T-cell (primary cell): ENCODE measurements at places on chromosomes 12 and 14. TPM values are rescaled to one million over a fixed set of nuclear protein-coding genes. Genes with fewer than 3 reads are reported as not detected.

The TEAD4 gene
- 0.16 TPM for total RNA-seq

The HOXC13 gene
- total RNA-seq: not detected

The ACOT4 gene
- total RNA-seq: 1.2 TPM

The L2HGDH gene
- 6.3 TPM for total RNA-seq

The SLCO1B3 gene
- total RNA-seq: not detected

The KCNA1 gene
- not detected for total RNA-seq

The PTPRB gene
- 0.30 TPM for total RNA-seq

The CYP46A1 gene
- total RNA-seq: 0.51 TPM

The AGAP2 gene
- total RNA-seq: 71.8 TPM

The DENR gene
- total RNA-seq: 44.7 TPM

GRCh38 chr12:1972856-1973317 is 31.4 kb downstream of the DCP1B start:
- H3K4me3 ChIP-seq: no peak overlapping the region
- H3K27ac ChIP-seq: no peak overlapping the region
- H3K4me1 ChIP-seq: no peaks in the 10 kb centered on the region
- no peaks in the 10 kb centered on the region for H3K27me3 ChIP-seq

DNA sequence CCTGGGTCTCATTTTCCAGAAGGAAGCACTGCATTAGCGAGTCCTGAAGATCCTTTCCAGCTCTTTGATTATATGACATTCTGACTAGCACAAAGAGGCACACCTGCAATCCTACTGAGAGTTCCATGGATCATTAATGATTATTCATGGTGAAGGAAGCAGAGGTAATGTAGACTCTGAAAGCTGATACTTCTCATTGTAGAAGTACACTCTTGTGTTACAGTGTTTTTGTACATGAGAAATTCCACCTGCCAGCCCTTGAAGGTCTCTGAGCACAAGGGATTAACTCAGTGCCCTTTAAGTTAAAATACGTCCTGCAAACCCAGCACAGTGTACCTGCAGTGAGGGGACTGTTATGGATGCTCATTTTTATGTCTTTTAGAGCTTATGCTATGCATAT is 558.8 kb upstream of the FBXO33 start:
- H3K36me3 ChIP-seq: no peaks in the 10 kb centered on the region
- no peaks in the 10 kb centered on the region for H3K27me3 ChIP-seq
- H3K27ac ChIP-seq: no peak overlapping the region
- no peak for DNase-seq
- H3K4me1 ChIP-seq: no peaks in the 10 kb centered on the region

DNA sequence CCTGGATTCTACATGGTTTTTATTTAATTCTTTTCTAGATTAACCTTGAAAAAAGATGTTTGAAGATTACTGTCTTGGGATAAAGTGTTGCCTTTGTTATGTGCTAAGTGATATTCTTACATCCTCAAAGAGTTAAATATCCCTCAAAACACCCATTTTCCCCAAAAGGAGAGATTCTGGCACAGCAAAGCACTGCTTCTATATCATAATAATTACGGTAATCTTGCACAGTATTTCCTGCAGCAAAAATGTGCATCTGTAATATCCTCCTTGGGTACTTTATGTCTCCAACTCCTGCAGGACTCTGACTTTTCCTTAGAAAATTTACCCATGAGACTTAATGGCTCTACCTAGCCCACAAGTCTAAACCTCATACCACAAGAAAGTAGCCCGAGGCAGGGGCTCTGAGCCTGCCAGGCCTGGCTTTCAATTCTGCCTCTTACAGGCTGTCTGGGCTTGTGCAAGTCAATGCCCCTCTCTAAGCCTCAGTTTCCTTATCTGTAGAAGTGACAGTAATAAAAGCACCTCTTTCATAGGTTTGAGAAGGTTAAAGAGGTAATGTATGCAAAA is 45.8 kb downstream of the SVOP start:
- no peak overlapping the region for H3K4me3 ChIP-seq
- H3K27ac ChIP-seq: no peak overlapping the region
- no peaks in the 10 kb centered on the region for H3K36me3 ChIP-seq
- no peaks in the 10 kb centered on the region for H3K4me1 ChIP-seq
- H3K27me3 ChIP-seq: no peaks in the 10 kb centered on the region
- no peak for DNase-seq

DNA sequence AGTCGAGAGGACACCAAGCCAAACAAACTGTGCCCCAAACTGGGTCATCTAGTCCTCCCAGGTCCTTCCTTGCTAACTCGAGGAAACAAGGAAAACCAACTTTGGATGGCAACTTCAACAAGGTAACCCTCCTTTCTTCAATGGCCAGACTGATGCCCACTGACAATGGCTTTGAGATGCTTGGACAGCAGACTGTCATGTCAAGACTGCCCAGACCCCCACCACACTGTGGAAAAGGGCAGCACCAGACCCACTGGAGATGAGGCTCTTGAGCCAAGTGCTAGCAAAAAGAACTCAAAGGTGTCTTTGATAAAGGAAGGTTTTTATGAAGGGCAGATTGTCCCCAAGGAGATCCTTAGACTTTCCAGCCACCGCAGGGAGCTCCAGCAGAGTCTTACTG is 9.0 kb upstream of the CDH24 start:
- peaks cover 10% of the 10 kb centered on the region for H3K36me3 ChIP-seq
- peaks cover 28% of the 10 kb centered on the region for H3K4me1 ChIP-seq
- no peak overlapping the region for H3K27ac ChIP-seq
- no peak overlapping the region for H3K4me3 ChIP-seq

- no peaks in the 10 kb centered on the region for H3K4me1 ChIP-seq
- H3K4me3 ChIP-seq: no peak overlapping the region
- no peak for DNase-seq
- no peaks in the 10 kb centered on the region for H3K36me3 ChIP-seq
These were observed 19.3 kb downstream of the PLEKHA5 start for GRCh38 chr12:19148860-19149259.

GRCh38 chr14:60926002-60926401 is 54.9 kb downstream of the TRMT5 start:
- no peak for DNase-seq
- no peaks in the 10 kb centered on the region for H3K27me3 ChIP-seq
- no peaks in the 10 kb centered on the region for H3K36me3 ChIP-seq
- no peak overlapping the region for H3K4me3 ChIP-seq

GRCh38 chr12:95037906-95038305 is 34.4 kb upstream of the NDUFA12 start:
- no peak overlapping the region for H3K27ac ChIP-seq
- peaks cover 5% of the 10 kb centered on the region for H3K4me1 ChIP-seq
- no peak overlapping the region for H3K4me3 ChIP-seq
- peaks cover 2% of the 10 kb centered on the region for H3K36me3 ChIP-seq

DNA sequence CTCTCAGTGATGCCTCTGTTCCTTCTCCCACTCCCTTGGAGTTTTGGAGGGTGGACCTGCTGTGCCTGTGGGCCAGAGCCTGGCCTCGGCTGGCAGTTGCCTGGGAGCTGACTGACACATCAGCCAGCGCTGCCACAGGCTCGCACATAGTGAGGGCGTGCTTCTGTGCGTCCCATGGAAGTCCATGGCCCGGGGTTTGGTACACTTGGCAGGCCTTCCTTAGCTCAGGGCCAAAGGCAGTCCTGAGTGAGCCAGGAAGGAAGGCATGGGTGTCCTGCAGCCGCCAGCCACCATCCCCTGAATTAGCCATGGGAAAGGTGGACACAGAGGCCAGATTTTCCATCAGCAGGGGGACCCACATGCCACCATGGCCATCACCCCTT is 1.1 kb upstream of the DEGS2 start:
- no peak overlapping the region for H3K4me3 ChIP-seq
- peaks cover 50% of the 10 kb centered on the region for H3K27me3 ChIP-seq
- no peak overlapping the region for H3K27ac ChIP-seq
- no peaks in the 10 kb centered on the region for H3K36me3 ChIP-seq
- DNase-seq: no peak
- peaks cover 13% of the 10 kb centered on the region for H3K4me1 ChIP-seq

- peak overlapping the region; percentile 35 for H3K27ac ChIP-seq
- no peak for DNase-seq
- no peak overlapping the region for H3K4me3 ChIP-seq
- H3K27me3 ChIP-seq: no peaks in the 10 kb centered on the region
- no peaks in the 10 kb centered on the region for H3K4me1 ChIP-seq
These were observed 2.3 kb downstream of the SPATS2 start for GRCh38 chr12:49369411-49370145.

GRCh38 chr14:69680297-69680696 is 68.9 kb downstream of the SUSD6 start:
- no peak overlapping the region for H3K27ac ChIP-seq
- no peaks in the 10 kb centered on the region for H3K27me3 ChIP-seq
- H3K4me3 ChIP-seq: no peak overlapping the region
- DNase-seq: no peak
- H3K36me3 ChIP-seq: no peaks in the 10 kb centered on the region

DNA sequence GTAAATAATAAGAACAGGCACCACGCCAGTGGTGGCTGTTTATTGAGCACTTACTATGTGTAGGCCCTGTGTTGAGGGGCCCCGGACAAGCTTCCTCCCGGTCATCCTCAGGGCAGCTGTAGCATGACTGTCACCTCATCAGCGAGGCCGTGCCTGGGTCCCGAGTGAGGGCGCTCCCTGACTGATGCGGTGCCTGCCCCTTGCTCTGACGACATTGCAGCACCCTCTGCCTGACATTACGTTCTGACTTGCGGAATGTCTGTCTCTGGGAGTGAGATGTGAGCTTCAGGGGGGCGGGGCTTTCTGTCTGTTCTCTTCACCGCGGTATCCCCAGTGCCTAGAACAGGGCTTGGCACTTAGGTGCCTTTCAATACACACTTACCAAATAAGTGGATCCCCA is 167.6 kb downstream of the RBM19 start:
- no peak overlapping the region for H3K27ac ChIP-seq
- H3K4me3 ChIP-seq: no peak overlapping the region
- no peak for DNase-seq
- H3K27me3 ChIP-seq: no peaks in the 10 kb centered on the region
- H3K36me3 ChIP-seq: no peaks in the 10 kb centered on the region

GRCh38 chr12:80792861-80793260 is 76.1 kb downstream of the MYF5 start:
- DNase-seq: no peak
- no peaks in the 10 kb centered on the region for H3K27me3 ChIP-seq
- no peaks in the 10 kb centered on the region for H3K4me1 ChIP-seq
